Bronchus fibroblast of lung (primary cell): ENCODE measurements at places on chromosomes 2 and 18. TPM values are rescaled to one million over a fixed set of nuclear protein-coding genes. Genes with fewer than 3 reads are reported as not detected.

Gene LONRF2
- total RNA-seq, result under 0.01 TPM in 2 replicates

Gene MPP4
- total RNA-seq, result 2.7 and 4.7 TPM in 2 replicates

Gene CFAP65
- not detected in 2 replicates for total RNA-seq

Gene RBM44
- under 0.01 and 0.15 TPM in 2 replicates for total RNA-seq

Gene ZFP36L2
- 19.3 and 20.8 TPM in 2 replicates for total RNA-seq

Gene PEX13
- total RNA-seq, result 17.0 and 20.4 TPM in 2 replicates

Gene CCBE1
- 52.3 and 55.1 TPM in 2 replicates for total RNA-seq

Gene ALLC
- total RNA-seq, result not detected in 2 replicates
